ENCODE measurements at places on chromosomes 1 and 21. TPM values are rescaled to one million over a fixed set of nuclear protein-coding genes. Genes with fewer than 3 reads are reported as not detected.
A peak's percentile ranks its signal among the peaks of the same experiment; 100 is the strongest.

- DNase-seq: no peak
- H3K27ac ChIP-seq: no peak overlapping the region
- no peaks in the 10 kb centered on the region for H3K36me3 ChIP-seq
- H3K4me3 ChIP-seq: no peak overlapping the region
- no peaks in the 10 kb centered on the region for H3K27me3 ChIP-seq
- H3K4me1 ChIP-seq: no peaks in the 10 kb centered on the region
These were observed 10.1 kb upstream of the ZBTB8B start for GRCh38 chr1:32454726-32455125.

GRCh38 chr1:68361346-68361910 lies 88.3 kb downstream of the RPE65 start:
- H3K27ac ChIP-seq: no peak overlapping the region
- H3K4me1 ChIP-seq: peaks cover 5% of the 10 kb centered on the region
- H3K4me3 ChIP-seq: no peak overlapping the region
- H3K36me3 ChIP-seq: no peaks in the 10 kb centered on the region

Gene GLIS1
- total RNA-seq: not detected

- no peak for DNase-seq
- no peaks in the 10 kb centered on the region for H3K36me3 ChIP-seq
- no peaks in the 10 kb centered on the region for H3K27me3 ChIP-seq
- peaks cover 7% of the 10 kb centered on the region for H3K4me1 ChIP-seq
- H3K27ac ChIP-seq: peak overlapping the region; percentile 89
These were observed 19.6 kb upstream of the TARBP1 start for GRCh38 chr1:234498448-234499118.

DNA sequence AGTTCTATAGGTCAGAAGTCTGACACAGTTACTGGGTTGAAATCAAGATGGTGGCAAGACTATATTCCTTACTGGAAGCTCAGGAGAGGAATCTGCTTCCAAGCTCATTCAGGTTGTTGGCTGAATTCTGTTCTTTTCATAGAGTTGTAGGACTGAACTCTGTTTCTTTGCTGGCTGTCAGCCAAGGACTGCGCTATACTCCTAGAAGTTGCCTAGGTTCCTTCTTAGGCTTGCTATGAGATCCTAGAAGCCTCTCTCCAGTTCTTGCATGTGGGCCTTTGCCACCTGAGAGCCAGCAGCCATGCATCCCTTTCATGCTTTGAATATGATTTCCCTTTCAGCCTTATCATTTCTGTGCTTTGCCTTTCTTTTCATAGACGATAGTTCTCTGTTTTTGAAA lies 176.4 kb downstream of the RPS6KC1 start:
- no peaks in the 10 kb centered on the region for H3K36me3 ChIP-seq
- no peak overlapping the region for H3K4me3 ChIP-seq
- no peak for DNase-seq
- H3K27me3 ChIP-seq: no peaks in the 10 kb centered on the region

DNA sequence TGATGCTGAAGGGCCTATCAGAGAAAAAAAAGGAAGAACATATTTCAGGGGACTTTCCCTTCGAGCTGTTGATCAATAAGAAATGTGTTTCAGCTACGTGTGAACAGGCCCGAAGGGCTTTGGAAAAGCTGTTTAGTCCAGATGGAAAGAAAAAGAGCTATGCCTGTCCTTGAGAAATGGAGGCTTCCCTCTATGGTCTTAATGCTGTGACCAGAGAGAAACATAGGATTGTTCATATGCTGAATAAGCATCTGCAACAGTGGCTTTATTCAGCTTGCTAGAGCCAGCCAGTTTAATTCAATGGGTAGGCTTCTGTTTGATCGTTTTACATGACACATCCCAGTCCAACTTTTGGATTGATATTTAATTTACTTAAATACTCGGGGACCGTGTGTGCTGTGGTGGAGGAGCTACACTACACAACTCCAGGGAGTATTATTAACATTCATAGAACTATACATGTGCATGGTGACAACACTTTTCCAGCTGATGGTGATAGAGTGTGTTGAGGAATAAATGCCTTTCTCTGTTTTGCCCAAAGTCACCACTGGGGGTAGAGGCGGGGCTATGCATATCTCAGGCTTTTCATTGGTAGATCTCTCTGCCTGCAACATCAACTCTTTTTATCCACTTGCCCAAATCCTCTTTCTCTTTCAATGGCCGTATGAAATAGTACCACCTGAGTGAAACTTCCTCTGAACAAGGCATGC lies 106.7 kb upstream of the C8B start:
- H3K4me3 ChIP-seq: no peak overlapping the region
- H3K27ac ChIP-seq: no peak overlapping the region
- H3K4me1 ChIP-seq: no peaks in the 10 kb centered on the region

GRCh38 chr1:238738892-238739291 lies 647.5 kb upstream of the CHRM3 start:
- DNase-seq: no peak
- H3K27me3 ChIP-seq: no peaks in the 10 kb centered on the region

DNA sequence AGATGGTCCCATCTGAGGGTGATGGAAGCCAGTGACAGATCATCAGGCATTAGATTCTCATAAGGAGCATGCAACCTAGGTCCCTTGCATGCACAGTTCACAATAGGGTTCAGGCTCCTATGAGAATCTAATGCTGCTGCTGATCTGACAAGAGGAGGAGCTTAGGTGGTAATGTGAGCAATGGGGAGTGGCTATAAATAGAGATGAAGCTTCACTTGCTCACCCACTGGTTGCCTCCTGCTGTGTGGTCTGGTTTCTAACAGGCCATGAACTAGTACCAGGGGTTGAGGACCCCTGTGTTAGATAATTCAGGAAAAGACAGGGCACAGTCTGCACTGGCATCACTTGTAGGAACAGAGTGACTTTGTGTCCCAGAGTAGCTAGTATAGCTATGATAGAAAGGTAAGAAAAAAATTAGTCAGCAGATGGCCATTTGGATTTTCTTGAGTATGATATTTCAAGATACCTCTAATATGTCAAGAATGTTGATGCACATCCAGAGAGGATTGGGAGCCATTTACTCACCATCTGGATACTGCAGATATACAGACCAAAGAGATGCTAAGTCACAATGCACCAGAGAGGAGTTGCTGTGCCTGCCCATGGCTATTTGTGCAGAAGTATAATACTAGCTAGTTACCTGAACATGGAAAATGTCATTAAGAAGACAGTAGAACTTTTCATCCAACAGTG lies 53.6 kb downstream of the ADCY10 start:
- DNase-seq: no peak
- no peak overlapping the region for H3K4me3 ChIP-seq
- no peaks in the 10 kb centered on the region for H3K36me3 ChIP-seq

DNA sequence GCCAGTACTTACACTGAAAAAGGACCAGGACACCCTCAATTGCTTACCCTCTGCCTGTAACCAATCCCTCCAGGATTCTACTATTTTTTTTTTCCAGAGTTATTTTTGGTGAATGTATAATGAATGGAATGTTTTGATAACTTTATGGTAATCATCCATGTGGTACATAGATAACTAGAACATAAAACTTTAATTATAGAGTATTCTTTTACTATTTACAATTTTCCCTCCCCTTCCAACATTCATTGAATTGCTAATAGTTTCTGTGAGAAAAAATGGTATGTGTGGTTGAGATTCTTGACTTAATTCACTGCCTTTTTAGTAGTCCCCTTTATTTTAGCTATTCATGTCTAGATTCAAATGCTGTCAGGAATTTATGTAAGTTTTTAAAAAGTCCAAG lies 164.6 kb downstream of the CYYR1 start:
- H3K4me3 ChIP-seq: no peak overlapping the region
- H3K27me3 ChIP-seq: no peaks in the 10 kb centered on the region
- no peak overlapping the region for H3K27ac ChIP-seq
- H3K4me1 ChIP-seq: no peaks in the 10 kb centered on the region

Gene CDC20
- not detected for total RNA-seq

DNA sequence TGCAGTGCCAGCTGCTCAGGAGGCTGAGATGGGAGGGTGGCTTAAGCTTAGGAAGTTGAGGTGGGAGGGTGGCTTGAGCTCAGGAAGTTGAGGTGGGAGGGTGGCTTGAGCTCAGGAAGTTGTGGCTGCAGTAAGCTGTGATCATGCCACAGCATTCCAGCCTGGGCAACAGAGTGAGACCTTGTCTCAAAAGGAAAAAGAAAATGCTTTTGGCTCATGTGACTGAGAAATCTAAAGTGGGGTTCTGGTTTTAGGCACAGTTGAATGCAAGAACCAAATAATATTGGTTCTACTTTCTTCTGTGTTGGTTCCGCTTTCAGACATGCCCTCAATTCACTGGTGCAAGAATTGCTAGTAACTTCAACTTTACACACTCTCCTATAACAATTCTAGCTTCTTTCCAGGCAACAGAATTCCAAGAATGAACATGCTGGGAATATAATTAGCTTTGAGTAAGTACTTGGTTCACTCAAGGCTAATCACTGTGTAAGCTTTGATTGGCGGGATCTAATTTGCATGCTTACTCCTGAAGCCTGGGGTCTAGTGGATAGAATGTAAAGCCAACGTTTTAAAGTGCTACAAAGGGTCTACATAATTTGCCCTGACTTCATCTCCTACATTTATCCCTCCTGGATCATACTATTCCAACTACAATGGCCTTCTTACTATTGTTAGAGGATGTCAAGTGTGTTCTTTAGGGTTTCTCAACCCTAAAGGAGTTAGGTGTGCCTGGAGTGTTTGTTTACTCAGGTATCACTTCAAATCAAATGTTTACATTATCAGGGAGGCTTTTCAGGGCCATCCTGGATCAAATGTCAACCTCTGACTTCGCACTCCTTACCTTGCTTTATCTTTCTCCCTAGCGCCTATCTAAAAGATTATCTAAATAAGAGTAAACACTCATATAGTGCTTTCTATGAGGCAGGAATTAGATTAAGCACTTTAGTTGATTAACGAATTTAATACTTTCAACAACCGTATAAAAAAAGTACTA lies 115.1 kb downstream of the SLC16A1 start:
- H3K36me3 ChIP-seq: no peaks in the 10 kb centered on the region
- no peak overlapping the region for H3K4me3 ChIP-seq
- H3K27ac ChIP-seq: no peak overlapping the region
- H3K4me1 ChIP-seq: no peaks in the 10 kb centered on the region
- H3K27me3 ChIP-seq: no peaks in the 10 kb centered on the region

Gene MYBPH
- 0.64 TPM for total RNA-seq

DNA sequence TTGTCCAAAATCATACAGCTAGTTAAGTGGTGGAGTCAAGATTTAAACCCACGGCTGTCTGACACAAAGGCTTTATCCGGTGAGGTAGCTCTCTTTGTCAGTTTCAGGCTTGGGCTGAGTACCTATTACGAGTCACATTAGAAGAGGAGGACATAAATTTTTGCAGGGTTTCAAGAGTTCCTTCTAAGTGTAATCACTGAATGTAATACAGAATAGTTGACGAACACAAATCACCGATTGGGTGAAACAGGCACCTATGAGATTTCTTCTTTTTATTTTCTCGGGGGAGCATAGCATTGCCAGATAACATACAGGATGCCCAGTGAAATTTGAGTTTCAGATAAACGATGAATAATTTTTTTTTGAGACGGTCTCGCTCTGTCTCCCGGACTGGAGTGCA lies 847 bp downstream of the PSMD4 start:
- peak overlapping the region; percentile 90 for H3K27ac ChIP-seq
- peaks cover 3% of the 10 kb centered on the region for H3K4me1 ChIP-seq
- no peaks in the 10 kb centered on the region for H3K36me3 ChIP-seq
- no peaks in the 10 kb centered on the region for H3K27me3 ChIP-seq
- H3K4me3 ChIP-seq: peak overlapping the region; percentile 87

DNA sequence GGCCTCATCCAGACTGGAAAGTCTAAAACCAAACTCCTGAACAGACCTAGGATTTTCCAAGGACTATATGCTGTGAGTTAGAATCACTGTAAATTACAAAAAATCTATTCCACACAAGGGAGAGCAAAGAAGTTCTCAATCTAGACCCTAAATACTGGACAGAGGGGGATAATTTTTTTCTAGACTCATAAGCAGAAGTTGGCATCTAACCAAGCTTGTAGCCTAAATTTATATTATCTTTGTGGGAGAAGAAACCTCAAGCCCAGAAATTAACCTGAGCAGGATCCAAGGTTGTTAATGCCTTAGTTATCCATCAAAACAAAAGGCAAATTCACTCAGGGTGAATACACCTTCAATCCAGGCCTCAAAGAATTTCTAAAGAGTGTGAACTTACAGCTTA lies 290.2 kb downstream of the SMYD3 start:
- H3K27ac ChIP-seq: no peak overlapping the region
- H3K4me1 ChIP-seq: no peaks in the 10 kb centered on the region
- no peak overlapping the region for H3K4me3 ChIP-seq
- DNase-seq: no peak

Gene RNF186
- 0.29 TPM for total RNA-seq

Gene PEAR1
- 14.3 TPM for total RNA-seq

- no peak overlapping the region for H3K4me3 ChIP-seq
- no peaks in the 10 kb centered on the region for H3K36me3 ChIP-seq
- H3K27me3 ChIP-seq: no peaks in the 10 kb centered on the region
- peak; percentile 74 for DNase-seq
These were observed 180.0 kb downstream of the ETS2 start for GRCh38 chr21:38985568-38986378.

Gene TP73
- not detected for total RNA-seq

- no peak for DNase-seq
- H3K27me3 ChIP-seq: no peaks in the 10 kb centered on the region
- no peak overlapping the region for H3K27ac ChIP-seq
- no peak overlapping the region for H3K4me3 ChIP-seq
- H3K4me1 ChIP-seq: no peaks in the 10 kb centered on the region
These were observed 17.3 kb downstream of the CA6 start for GRCh38 chr1:8962812-8963530.

- H3K27me3 ChIP-seq: no peaks in the 10 kb centered on the region
- H3K4me3 ChIP-seq: no peak overlapping the region
These were observed 437.3 kb downstream of the KIF26B start for GRCh38 chr1:245592189-245592460.

DNA sequence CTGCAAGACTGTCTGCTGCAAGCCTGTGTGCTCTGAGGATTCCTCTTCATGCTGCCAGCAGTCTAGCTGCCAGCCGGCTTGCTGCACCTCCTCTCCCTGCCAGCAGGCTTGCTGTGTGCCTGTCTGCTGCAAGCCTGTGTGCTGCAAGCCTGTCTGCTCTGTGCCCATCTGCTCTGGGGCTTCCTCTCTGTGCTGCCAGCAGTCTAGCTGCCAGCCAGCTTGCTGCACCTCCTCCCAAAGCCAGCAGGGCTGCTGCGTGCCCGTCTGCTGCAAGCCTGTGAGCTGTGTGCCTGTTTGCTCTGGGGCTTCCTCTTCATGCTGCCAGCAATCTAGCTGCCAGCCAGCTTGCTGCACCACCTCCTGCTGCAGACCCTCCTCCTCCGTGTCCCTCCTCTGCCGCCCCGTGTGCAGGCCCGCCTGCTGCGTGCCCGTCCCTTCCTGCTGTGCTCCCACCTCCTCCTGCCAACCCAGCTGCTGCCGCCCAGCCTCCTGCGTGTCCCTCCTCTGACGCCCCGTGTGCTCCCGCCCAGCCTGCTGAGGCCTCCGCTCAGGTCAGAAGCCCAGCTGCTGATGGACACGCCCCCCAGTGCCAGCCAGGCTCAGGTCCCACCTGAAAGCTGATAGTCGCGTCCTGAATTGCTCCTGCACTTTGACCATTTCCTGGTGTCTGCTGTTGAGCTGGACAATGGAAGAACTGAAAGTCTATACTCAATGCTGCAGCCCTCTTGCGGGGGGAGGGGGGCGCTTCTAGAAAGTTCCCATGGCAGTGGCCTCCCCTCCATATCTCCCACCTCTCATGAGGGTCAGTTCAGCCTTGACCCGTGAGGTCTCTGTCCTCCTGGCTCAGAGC lies 1.2 kb downstream of the KRTAP10-4 start:
- H3K4me1 ChIP-seq: no peaks in the 10 kb centered on the region
- H3K4me3 ChIP-seq: no peak overlapping the region
- no peaks in the 10 kb centered on the region for H3K27me3 ChIP-seq
- H3K27ac ChIP-seq: no peak overlapping the region
- DNase-seq: no peak

GRCh38 chr1:91603409-91603808 lies 102.8 kb downstream of the CDC7 start:
- no peaks in the 10 kb centered on the region for H3K36me3 ChIP-seq
- no peaks in the 10 kb centered on the region for H3K4me1 ChIP-seq
- no peak overlapping the region for H3K4me3 ChIP-seq

Gene HSPG2
- total RNA-seq: 394 TPM
